Neural crest cell (in vitro differentiated cells): ENCODE measurements at places on chromosomes 5 and 9.

GRCh38 chr5:144013816-144014215 is 156.6 kb downstream of the YIPF5 start:
- DNase-seq: no peak

DNA sequence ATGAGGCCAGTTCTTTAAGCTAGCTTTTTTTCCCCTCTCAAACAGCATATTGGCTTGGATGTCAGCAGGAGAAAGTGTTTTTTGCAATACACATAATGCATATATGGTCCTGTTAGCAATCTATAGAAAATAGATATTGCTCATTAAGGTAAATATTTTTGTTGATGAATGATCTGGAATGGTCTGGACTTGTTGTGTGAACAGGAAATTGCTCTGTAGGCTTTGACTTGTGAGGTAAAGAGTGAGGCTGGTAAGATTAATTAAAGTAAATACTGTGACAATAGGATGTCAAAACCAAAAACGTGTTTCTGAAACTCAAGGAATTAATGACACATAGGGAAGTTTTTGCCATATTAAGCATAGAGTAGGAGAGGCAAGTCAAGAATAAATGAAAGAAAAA is 176.0 kb downstream of the TRIO start:
- no peak for DNase-seq

GRCh38 chr5:65252977-65253376 is 228.7 kb downstream of the ADAMTS6 start:
- no peak for DNase-seq

- DNase-seq: no peak
Measured at GRCh38 chr5:83919071-83920041, 198.7 kb upstream of the HAPLN1 start.

DNA sequence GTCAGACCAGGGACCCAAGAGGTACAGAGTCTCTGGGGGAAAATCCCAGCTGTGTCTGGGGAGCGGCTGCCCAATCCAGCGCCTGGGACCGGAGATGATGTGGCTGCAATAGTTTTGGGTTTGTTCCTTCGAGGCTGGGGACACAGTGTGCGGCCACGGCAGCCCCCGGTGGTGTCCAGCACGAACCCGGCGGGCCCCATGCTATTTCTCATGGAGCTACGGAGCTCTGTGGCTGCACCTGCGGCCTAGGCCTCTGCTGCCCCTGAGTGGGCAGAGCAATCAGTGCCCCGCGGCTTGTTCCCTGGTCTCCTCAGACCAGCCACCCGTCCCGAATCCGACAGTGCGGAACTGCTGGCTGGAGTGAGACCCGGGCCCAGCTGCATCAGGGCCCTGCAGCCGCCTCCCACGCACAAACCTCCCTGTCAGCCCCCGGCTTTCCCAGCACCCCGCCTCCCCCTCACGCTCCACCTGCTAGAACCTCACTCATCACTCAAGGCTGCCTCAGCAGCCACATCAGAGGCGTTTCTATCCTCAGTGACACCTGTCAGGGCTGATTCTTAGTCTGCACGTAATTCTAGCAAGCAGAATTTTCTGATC is 29.0 kb downstream of the SARDH start:
- DNase-seq: no peak

GRCh38 chr5:178801021-178801420 is 58.7 kb upstream of the ZNF354B start:
- DNase-seq: no peak

DNA sequence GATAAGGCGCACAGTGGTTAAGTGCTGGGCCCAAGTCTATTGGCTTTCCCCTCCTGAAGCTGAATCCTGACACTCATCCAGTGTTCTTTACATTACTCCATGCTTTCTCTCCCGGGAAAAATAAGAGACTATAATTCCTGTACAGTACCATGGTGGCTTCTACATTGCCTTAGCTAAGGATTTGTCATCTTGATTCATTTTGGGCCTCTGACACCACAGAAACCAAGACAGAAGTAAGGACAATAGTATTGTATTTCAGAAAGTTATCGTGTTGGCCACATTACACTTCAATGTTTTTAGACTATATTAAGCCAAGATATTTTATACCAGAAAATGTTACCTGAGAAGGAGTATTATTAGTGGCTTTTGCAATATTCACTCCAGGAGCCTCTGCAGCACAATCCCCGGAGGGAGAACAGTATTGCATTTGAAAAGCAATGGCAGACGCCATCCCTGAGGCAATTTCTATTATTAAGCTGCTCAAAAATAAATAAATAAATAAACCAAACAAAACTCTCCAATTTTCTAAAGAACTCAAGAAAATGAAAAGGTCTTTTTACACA is 267.9 kb downstream of the ENC1 start:
- DNase-seq: no peak

- DNase-seq: no peak
Measured at GRCh38 chr9:87810679-87811178, 71.9 kb upstream of the SPATA31E1 start.

GRCh38 chr5:175461370-175461769 is 17.0 kb upstream of the SFXN1 start:
- DNase-seq: no peak

DNA sequence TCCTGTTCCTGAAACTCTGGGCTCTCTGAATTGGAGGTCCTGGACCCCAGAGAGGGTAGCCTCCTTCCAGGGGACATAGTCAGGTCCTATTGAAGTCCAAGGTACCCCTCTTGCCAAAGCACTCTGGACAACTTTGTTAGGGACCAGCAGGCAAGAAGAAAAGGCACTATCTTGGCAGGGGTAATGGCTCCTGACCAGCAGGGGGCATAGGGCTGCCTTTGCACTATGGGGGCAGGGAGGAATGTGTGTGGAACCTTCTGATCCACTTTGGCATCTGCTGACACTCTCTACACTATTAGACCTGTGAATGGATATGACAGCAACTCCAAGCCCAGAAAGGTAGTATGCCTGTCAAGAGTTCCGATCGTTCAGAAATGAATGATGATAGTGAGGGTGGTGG is 179.0 kb upstream of the CD180 start:
- no peak for DNase-seq

- no peak for DNase-seq
Measured at GRCh38 chr5:123756318-123756665, 244.3 kb downstream of the CSNK1G3 start.

- no peak for DNase-seq
Measured at GRCh38 chr9:93129286-93129685, 4.8 kb downstream of the NINJ1 start.

DNA sequence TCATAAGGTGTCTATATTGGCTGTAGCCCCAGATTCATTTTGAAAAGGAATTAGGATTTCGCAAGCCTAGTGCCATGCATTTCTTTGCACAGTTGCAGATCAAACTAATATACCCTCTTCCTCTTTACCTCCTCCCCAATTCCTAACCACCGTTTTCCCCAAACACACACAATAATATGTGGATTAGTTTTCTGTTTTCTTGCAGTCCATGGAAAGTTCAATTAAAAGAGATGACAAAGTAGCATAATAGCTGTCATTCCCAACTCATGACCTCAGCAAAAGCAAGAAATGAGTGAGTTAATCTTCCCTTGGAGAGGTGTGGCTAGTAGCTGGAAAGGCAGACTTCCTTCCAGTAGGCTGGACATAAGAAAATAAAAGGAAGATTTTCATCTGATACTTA is 349.1 kb downstream of the TMEM232 start:
- no peak for DNase-seq

- no peak for DNase-seq
Measured at GRCh38 chr9:114811301-114811700, 5.5 kb upstream of the TNFSF15 start.

- no peak for DNase-seq
Measured at GRCh38 chr5:100890461-100891008, 12.5 kb downstream of the ST8SIA4 start.

DNA sequence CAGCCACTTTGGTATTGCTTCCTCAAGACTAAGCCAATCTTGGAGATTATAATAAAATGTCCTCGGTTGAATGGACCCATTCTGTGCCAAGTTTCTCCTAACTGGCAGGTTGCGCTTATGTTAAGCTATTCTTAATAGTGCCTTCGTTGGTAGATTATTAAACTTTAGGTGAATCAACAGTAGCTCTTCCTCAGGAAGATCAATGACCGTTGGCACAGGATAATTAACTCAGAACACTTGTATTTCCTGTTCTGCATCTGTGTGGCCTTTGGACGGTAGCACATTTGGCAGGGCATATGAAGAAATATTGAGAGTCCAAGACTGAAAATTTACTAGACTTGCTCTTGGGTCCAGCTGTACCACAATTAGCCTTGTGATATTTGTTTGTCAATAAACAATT is 402.9 kb downstream of the MLLT3 start:
- DNase-seq: no peak

GRCh38 chr5:132425009-132425937 is 55.8 kb downstream of the SLC22A5 start:
- DNase-seq: no peak

GRCh38 chr5:179716286-179716685 is 16.3 kb upstream of the MAML1 start:
- no peak for DNase-seq

GRCh38 chr5:111741278-111741677 is 15.7 kb downstream of the NREP start:
- no peak for DNase-seq

DNA sequence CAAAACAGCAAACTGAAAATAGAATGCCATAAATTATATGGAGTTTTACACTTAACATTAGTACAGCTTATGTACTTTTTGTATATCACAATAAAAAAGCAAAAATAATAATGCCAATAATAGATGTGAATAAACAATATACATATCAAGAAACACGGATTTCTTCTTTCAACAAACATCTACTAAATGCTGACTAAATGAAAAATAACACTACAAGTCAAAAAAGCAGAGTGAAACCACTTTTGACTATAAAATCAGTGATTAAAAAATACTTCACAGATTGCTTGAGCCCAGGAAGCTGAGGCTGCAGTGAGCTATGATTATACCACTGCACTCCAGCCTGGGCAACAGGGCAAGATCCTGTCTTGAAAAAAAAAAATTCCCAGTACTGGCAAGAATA is 32.2 kb downstream of the FANCC start:
- DNase-seq: no peak

DNA sequence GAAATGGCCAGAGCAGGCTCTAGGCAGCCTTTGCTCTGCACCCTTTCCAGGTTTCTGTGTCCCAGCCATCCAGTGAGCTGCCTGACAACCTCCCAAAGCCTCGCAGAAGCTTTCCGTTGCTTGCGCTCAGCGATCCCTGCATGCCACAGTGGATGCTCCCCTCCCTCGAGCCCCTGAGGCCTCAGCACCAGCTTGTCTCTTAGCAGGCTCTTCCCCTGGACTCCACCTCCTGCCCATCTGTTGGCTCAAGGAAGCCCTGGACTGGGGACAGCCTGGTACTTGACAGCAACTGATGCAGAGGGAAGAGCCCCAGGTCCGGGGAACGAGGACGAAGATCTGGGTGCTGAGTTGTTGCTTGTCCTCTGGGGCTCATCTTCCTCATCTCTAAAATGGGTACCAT is 23.2 kb downstream of the TSPAN17 start:
- DNase-seq: no peak

DNA sequence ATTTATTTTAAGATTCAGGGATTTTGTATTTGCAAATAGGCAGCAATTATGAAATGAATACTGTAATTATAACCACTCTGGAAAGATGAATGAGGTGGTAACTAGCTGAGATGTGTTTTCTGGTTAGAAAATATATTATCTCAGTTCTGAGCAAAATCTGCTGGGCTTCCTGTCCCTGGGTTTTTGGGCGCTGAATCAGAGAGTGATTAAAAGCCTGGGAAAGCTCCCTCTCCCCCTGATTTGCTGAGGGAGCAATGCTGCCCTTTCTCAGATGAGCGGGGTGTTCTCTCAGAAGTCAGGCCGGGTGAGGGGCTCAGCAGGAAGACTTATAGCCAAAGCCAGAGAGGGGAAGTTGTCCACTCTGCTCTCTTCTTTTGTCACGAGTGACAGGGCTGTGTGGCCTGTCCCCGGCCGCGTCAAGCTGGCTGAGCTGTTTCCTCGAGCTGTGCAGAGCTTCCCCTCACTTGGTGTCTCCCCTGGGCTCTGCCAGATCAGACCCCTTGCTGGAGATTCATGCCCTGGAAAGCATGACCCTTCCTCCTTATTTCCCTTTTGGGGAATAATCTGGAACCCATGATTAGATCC is 39.8 kb upstream of the PITX1 start:
- DNase-seq: no peak

DNA sequence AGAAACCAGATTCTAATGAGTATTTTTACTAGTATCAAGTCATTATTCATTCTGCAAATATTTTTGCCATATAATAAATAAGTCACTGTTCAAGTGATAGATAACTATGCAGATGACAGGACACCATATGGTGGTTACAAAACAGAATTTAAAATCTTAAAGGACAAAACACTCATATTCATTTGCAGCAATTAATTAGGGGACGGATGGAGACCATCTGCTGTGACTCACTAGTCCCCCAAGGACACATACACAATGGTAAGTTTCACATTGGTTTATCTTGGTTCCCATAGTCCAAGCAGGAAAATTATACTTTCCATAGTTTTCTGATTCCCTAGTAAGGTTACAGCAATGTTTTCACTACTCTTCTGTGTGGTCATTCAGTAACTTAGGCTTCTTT is 28.4 kb upstream of the SPATA31C2 start:
- no peak for DNase-seq

- peak; percentile 10 for DNase-seq
Measured at GRCh38 chr9:98303633-98304125, 48.2 kb upstream of the TBC1D2 start.

- DNase-seq: no peak
Measured at GRCh38 chr5:32096891-32097595, 77.1 kb downstream of the GOLPH3 start.

DNA sequence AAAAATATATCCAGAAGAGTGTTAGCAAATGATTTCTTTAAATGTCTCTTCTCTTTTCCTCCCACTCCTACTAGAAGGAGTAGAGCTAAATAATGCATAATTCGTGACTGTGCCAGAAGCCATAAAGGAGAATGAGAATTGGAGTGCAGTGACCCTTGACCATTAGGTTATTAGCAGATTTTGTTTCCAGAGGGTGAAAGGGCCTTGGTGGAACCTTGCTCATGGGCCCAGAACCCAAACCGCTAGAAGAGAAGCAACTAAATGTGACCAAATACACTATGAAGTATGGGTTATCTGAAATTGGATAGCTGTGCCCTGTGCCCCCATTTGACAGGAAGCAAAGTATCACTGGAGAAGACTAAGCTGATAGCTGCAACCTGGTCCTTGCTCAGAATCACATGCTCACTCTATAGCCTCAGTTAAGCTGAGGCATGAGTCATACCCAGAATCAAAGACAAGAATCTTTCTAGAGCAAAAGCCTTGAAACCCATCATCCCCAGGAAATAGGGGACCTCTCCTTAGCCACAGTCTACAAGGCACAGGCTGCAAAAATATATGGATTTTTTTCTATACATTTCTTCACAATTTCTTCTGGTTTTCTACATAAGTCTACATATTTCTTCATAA is 36.3 kb downstream of the CAPSL start:
- DNase-seq: no peak
